Psoas muscle (tissue), 8 donors: ENCODE measurements at places on chromosomes 1 and 21. TPM values are rescaled to one million over a fixed set of nuclear protein-coding genes. Genes with fewer than 3 reads are reported as not detected.

The KCNN3 gene
- 60.9 TPM for total RNA-seq

The CD34 gene
- 61.1 TPM for total RNA-seq

The CDA gene
- total RNA-seq, result 1.0 TPM

- DNase-seq, result no peak
Measured at GRCh38 chr1:185279571-185279970, 37.5 kb downstream of the IVNS1ABP start.

The ATXN7L2 gene
- total RNA-seq, result 8.8 TPM
